ENCODE measurements at places on chromosomes 1 and 21.

GRCh38 chr1:4224684-4225467 lies 324.8 kb upstream of the C1orf174 start:
- no peak for DNase-seq

GRCh38 chr1:63976006-63976405 lies 202.2 kb downstream of the ROR1 start:
- DNase-seq, result no peak

DNA sequence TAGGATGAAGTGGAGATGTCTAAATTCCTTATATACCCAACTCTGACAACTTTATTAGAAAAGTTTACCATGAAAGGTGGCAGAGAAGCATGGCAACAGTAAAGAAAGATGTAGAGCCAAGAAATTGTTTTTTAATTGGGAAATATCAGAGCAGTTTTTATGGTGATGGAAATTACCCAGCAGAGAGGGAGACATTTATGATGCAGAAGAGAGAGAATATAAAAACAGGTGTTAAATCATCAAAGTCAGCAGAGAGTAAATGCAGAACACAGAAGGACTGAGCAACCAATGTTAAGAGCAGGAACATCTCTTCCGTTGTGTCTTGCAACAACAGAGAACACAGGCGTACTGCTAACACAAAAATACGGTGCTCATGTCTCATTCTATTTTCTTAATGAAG lies 28.2 kb downstream of the WARS2 start:
- no peak for DNase-seq

GRCh38 chr21:36769051-36769839 lies 70.3 kb downstream of the SIM2 start:
- no peak for DNase-seq

DNA sequence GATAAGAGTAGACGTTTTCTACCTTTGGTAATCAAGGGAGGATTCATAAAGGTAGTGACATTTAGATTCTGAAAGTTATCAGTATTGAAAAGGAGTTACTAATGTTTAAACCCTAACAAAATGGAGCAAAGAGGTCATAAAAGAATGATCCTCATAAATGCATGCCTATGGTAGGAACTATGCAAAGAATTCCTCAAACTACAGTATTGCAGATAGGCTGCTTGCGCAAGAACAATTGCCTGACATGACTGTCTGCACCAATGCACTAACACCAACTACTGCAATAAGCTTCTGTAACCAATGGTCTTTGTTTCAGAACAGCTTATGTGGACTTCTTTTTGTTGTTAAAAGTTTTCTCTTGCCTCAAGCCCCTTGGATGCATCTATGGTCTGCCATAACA lies 597.3 kb upstream of the ADGRL4 start:
- DNase-seq, result no peak

- no peak for DNase-seq
Observed at GRCh38 chr1:177077734-177078499, 86.6 kb downstream of the ASTN1 start.

DNA sequence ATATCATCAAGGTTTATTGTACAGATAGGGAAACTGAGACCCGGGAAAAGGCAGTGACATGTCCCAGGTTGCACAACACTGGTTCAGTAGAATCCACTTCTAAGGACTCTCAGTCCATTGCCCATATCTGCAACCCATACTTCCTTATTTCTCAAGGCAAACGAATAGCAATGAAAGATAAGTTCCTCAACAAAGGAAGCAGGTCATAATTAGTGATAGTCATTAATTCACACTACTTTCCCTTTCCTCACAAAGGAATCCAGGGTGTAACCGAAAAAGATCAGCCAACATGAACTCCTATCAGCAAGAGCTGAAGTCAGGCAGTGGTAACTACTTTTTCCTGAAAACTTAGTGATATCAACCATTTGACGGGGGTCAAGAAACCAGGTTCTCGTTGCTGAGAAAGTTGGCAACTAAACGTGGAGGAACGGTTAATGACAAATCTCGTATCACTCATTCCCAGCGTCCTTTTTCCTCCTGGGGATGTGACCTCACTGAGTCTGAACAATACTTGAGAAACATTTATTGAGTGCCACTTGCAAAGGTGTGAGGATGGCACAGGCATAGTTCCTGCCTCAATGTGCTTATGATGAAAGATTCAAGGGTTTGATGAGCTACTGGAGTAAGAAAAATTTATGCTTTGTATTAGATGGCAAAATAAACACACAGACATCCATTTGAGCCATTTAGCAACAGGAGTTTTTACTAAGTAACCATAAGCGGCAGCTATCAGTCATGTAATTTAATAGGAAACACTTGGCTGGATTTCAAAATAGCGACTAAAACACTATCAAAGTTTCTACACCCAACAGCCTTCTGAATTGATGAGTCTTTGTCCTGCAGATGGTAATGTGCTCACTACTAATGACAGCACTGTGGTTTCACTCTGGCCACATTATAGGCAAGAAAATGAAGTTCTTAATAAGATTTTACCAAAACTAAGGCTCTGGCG lies 82.3 kb downstream of the PLPP3 start:
- DNase-seq, result no peak

- DNase-seq, result no peak
Observed at GRCh38 chr1:18504609-18505008, 23.9 kb downstream of the KLHDC7A start.

Data from hematopoietic multipotent progenitor cell treated with erythropoietin and hydrocortisone succinate and interleukin-3 and kit ligand, for 8 days (in vitro differentiated cells).